ENCODE measurements at places on chromosomes 2 and 18.

DNA sequence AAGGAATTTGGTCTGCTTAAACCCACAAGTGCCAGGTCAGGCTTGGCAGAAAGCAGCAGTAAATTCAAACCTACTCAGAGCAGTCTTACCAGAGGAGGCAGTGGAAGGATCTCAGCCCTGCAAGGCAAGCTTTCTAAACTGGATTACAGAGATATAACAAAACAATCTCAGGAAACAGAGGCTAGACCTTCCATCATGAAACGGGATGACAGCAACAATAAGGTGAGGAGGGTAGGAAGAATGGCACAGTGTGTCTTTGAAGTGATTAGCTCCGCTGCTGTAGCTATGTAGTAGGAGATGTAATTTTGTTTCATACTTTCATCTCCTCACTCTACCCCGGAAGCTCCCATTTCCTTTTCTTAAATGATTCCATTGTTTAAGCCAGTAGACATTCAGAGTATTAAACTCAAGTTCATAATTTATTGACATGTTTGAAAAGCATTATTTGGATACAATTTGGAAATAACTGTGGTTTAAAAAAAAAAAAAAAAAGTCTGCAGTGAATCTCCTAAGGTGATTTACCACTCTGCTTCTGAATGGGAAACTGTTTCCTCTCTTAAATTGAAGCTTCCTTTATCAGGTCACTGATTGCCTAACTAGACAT, 29.4 kb upstream of the DYSF start:
- no peak for DNase-seq

- DNase-seq: no peak
Measured at GRCh38 chr2:165852394-165852793, 58.3 kb upstream of the GALNT3 start.

GRCh38 chr18:58418361-58418760, 210.5 kb downstream of the ALPK2 start:
- DNase-seq: no peak

GRCh38 chr2:75870133-75870532, 159.4 kb upstream of the GCFC2 start:
- no peak for DNase-seq

DNA sequence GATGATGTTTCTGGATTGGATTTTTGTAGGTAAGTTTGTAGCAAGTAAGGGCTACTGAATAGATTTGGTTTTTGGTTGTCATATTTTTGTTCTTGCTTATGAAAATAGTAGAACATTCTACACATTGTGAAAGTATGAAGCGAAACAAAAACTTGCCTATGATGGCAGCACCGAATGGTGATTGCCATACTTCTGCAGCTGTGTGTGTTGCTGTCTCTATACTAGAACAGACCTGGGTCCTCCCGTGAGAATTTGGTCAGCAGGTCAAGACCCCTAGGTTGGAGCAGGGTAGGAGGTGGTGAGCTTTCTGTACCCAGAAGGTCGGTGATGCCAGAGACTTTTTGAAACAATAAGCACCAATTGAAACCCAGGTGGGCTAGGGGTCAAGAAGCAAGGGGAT, 322.6 kb downstream of the PRKCE start:
- no peak for DNase-seq

DNA sequence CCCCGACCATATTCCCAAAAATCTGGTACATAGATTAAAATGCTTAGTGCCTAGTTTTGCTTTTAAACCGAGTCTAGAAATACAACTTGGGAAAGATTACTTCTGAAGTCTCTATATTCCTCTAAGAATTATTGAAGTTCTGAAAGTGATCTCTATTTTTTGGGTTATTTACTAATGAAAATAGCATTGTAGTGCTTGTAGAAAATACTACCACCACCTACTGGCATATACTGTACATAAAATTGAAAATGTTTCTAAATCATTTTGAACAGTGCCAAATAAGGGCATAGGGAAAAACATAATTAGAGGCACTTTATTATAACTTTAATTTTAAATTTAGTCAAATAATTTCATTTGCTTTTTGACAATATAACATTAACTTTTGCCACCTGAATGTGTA, 1399.6 kb upstream of the ZEB2 start:
- DNase-seq: no peak

- no peak for DNase-seq
Measured at GRCh38 chr2:168805615-168806014, 3.2 kb downstream of the NOSTRIN start.

DNA sequence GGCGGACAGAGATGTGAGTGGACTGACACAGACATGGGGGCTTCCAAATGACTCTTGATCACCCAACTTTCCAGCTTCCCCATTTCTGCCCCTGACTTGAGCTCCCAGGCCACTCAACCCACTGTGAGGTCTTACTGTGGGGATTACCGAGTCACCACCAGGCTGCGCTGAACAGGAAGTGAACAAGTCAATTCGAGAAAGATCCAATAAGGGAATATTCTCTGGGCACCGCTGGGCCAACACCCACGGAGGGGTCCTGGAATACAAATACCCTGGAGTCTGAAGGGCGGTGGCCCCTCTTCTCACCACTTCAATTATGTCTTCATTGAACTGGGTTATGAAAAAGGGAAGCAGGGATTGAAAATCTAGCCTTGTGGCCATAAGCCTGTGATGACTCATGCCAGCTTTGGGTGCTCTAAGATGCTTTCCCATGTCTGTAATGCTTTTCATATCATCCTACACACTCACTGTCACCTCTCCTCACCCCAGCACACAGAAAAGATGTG, 37.7 kb downstream of the BCL11A start:
- no peak for DNase-seq

- DNase-seq: no peak
Measured at GRCh38 chr2:235383272-235383843, 110.5 kb upstream of the AGAP1 start.

GRCh38 chr2:55106148-55106547, 55.9 kb upstream of the RTN4 start:
- DNase-seq: no peak

DNA sequence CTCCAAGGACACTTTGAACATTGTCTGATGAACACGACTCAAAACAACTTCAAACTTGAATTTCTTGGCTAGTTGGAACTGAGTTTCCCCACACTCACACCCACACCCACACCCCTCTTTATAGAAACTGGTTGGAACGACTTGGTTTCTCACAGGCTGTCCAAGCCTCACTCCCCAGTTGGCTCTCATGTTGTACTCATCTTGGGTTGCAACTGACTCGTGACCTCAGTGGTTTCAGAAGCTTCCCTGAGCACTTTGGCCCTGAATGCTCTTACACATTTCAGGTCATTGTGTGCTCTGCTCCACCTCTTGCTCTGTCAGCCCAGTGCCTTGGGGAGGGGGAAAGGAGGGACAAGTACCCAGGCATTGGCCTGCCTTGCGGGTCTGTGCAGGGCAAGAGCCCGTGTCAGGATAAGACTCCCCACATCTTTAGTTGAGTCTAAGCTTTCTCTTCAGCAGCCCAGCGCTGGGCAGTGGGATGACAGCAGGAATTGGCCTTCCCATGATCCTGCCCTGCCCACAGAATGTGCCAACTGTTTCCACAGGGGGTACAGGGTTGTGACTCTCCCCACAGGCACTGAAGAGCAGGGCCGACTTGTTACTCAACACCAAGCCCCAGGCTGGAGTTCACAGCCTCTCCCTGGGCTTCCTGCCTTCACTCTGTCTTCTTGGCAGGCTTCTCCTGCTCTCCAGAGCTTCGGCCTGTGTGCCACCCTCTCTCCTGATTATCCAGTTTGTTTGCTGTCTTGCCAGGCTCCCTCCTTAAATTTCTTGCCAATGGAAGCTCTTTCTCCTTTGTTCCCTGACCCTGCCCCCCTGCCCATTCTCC, 104.6 kb downstream of the RTN4 start:
- no peak for DNase-seq

DNA sequence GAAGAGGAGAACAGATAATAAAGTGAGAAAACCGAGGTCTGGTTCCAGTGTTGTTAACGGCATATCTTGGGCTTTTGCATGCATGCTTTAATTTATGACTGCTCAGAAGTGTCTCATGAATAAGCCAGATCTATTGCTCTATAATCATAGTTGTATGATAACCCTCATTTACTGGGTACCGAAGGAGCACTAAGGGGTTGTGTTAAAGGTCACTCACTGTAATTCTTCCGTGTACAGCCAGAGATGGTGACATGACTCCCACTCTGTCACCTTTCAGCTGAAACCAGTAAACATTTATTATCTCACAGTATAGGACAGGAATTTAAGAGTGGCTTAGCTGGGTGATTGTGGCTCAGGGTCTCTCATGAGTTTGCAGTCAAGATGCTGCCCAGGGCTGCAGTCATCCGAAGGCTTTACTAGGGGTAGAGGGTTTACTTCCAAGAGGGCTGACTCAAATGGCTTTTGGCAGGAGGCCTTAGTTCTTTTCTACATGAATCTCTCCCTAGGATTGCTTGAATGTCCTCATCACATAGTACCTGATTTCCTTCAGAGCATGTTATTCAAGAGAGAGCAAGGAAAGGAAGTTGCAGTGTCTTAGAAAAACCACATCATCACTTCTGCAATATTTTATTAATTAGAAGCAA, 107.0 kb downstream of the NAB1 start:
- DNase-seq: no peak

- DNase-seq: no peak
Measured at GRCh38 chr2:64905338-64906024, 83.7 kb upstream of the SLC1A4 start.

DNA sequence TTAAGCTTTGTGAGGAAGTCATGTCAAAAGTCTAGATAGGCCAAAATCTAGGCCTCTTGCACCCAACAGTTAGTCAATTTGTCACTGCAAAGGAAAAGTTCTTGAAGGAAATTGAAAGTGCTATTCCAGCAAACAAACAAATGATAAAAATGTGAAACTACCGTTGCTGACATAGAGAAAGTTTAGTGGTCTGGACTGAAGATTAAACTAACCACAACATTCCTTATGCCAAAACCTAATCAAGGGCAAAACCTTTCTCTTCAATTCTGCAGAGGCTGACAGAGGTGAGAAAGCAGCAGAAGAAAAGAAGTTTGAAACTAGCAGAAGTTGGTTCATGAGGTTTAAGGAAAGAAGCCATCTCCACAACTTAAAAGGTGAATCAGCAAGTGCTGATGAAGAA, 44.0 kb upstream of the LRRTM4 start:
- DNase-seq: no peak

DNA sequence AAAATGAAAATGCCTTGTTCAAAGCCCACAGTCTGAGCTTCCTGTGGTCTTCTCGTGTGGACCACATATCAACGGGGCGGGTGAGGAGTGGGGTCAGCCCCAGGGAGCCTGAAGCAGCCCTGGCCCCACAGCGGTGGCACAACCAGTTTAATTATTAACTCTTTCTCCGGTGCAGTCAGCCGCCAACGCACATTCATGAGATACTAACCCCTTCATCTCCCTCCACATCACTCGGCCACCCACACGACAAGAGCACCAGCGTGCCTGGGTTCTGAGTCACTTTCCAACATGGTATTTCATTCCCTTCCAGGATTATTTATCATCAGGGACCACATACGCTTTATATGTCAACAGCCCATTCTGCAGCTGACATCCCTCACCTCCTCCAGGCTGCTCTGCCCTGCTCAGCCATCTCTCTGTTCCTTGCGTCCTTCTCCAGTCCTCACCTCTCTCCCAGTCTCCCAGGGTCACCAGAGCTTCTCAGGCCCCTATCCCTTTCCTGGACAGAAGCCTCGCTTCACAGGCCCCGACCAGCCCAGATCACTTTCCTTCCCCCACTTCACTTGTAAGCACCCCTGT, 48.0 kb upstream of the ID2 start:
- DNase-seq: no peak

DNA sequence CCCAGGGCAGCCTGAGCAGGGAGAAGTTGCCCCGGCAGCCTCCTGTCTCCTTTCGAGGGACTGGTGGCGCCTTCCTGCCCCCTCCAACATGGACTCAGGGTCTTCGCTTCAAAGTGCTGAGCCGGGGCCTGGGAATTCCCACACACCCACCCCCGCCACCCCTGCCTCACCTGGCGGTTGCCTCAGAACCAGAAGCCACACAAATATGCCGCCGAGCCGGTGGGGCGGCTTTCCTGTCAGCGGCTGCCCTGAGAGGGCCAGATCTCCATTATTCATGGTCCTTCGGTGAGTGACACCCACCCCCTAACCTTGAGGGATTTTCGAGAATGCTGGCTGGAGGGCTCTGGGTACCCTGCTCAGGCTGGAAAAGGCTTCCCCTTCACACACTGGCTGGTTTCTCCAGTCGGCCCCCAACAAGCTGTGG, 71.7 kb downstream of the SMAD7 start:
- no peak for DNase-seq

- no peak for DNase-seq
Measured at GRCh38 chr2:50004667-50005066, 850.4 kb upstream of the FSHR start.

GRCh38 chr18:49846361-49846662, 33.0 kb upstream of the ACAA2 start:
- no peak for DNase-seq

GRCh38 chr2:112541315-112542122, 746 bp upstream of the POLR1B start:
- DNase-seq: peak; percentile 71

- DNase-seq: no peak
Measured at GRCh38 chr2:111071600-111072171, 49.0 kb upstream of the BCL2L11 start.

DNA sequence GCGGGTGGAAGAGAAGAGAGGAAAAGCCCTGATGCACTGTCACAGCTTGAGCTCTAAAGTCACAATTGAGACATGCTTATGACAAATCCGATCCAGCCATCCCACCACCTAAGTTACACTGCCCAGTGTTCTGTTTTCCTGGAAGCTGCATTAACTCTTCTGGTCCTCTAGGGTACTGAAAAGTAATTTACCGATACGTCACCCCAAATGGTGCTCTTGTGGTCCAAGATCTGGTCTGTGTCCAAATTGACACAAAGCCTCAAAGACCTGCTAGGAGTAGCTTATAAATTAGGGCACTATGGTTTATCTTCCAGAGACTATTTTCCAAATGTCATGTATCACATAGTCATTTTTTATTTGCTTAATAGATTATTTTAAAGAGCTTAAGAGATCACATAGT, 186.7 kb upstream of the ETAA1 start:
- no peak for DNase-seq

DNA sequence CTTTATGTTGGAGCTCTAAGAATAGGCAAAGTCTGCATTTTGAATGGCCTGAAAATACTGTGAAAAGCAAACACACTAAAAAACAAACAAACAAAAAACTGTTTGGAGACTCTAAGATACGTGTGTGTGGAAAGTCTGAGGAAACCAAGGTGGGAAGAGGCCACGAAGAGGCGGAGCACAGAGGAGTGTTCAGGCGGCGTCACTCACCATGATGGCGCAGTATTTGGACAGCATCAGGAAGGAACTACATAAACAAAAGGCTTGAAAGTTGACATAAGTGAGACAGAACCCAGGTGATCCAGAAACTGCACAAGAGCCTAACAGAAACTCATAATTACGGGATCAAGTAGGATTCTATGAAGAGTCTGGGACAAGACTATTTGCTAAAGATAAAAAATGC, 50.8 kb upstream of the SOS1 start:
- no peak for DNase-seq

GRCh38 chr2:147548451-147548850, 296.4 kb upstream of the ACVR2A start:
- DNase-seq: no peak

All from nephron progenitor cell (in vitro differentiated cells).